Fibroblast of the aortic adventitia (primary cell): ENCODE measurements at places on chromosomes 3 and 15.

DNA sequence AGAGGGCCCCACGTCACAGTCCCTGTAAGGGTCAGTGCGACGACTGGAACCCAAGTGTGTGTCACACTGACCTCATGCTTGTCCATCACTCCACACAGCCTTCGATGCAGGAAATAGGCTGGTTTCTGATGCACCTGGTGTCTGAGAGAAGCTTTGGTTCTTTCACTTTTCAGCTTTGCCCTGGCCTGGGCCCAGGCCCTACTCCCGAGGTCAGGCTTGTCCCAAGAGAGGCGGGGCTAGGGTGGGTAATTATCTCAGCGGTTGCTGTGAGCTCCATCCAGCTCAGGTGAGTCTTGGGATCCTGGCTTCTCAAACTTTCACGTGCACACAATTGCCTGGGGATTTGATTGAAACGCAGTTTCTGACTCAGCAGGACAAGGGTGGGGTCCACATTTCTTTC is 19.6 kb upstream of the CHRNB4 start:
- no peak for DNase-seq

GRCh38 chr3:190728574-190729246 is 133.8 kb downstream of the GMNC start:
- no peak for DNase-seq

GRCh38 chr3:23232016-23232415 is 28.9 kb downstream of the UBE2E2 start:
- DNase-seq: peak; percentile 60

DNA sequence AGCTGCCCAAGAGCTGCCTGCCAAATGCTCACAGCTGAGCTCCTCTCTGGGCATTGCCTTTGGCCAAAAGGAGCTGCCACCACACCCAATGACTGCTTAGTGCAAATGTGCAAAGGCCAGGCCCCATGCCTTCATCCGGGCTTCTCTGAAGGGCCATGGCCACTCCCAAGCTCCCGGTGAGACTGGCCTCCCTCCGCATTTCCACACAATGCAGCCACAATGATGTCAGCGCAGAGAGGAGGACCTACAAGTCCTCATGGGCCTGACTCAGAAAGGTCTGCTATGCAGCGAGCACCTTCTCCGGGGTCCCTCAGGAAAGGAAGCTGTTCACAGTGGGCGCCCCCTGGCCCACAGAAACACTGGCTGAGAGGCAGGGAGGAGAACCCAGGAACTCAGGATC is 12.7 kb downstream of the OXTR start:
- DNase-seq: no peak

DNA sequence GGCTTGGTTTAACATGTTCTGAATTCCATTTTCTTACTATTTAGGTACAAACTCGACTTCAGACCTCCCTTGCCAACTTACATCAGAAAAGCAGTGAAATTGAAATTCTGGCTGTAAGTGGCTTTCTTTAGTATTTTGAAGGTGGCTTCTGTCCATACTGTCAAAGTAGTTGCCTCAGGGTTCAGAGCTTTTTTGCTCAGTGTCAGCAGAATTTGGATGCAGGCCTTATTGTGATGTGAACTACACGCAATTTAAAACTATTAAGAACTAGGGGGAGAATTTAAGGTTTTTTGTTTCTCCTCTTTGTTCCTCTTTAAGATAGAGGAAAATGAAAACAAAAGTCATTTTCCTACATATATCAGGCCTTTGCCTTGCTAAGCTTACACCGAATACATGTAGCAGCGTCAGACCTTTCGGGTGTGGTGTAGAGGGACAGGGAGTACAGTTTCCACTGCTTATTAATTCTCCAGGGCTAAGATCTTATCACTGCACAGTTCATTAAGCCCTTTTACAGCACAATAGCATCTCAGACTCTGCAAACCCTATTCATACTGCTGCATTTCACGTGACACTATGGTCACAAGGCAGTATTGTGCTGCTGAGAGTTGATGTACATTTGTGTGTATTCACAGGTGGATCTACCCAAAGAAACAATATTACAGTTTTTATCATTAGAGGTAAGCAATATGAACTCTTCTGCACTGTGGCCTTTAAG is 6.7 kb downstream of the SRP14 start:
- DNase-seq: no peak

GRCh38 chr3:58526515-58526957 is 10.5 kb downstream of the ACOX2 start:
- DNase-seq: peak; percentile 91

- DNase-seq: no peak
Measured at GRCh38 chr3:110139048-110139447, 801.7 kb upstream of the DPPA4 start.

DNA sequence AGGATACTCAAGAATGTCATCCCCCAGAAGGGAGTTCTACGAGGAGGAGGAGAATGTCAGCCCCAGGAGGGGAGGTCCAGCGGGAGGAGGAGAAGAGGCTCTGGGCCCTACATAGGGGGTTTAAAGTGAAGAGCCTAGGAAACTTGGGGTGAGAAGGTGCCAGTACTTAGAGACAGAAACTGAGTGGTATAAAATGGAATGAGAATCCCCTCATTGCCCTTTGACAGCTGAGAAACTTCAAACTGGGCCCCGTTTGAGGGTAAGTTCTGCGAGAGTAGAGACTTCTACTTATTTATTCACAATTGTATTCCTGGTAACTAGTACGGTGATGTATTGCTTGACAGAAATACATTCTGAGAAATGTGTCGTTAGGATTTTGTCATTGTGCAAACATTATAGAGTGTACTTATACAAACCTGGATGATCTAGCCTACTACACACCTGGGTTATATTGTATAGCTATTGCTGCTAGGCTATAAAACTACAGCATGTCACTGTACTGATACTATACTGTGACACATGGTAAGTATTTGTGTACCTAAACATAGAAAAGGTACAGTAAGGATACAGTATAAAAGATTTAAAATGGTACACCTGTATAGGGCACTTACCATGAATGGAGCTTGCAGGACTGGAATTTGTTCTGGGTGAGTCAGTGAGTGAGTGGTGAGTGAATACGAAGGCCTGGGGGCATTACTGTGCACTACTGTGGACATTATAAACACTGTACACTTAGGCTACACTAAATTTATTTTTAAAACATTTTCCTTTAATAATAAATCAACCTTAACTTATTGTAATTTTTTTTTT is 62.0 kb downstream of the TSC22D2 start:
- DNase-seq: no peak

DNA sequence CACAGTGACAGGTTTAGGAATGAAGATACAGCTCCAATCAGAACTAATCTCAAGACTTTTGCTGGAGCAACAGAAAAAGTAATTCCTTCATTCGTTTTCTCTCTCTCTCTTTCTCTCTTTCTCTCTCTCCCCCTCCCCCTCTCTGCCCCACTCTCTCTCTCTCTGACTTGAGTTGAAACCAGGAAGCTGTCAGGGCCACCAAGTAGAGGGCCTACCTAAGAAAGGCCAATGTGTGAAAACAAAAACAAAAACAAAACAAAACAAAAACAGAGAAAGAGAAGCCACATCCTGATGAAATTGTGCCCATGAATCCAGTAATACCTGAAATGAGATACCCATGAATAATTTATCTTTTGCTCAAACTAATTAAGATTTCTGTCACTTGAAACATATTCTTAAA is 72.9 kb downstream of the ATP8B4 start:
- DNase-seq: no peak

- no peak for DNase-seq
Measured at GRCh38 chr15:36090286-36090946, 489.0 kb upstream of the CDIN1 start.

- DNase-seq: no peak
Measured at GRCh38 chr3:17742880-17743657, 638 bp upstream of the TBC1D5 start.

- no peak for DNase-seq
Measured at GRCh38 chr3:173402656-173403055, 5.1 kb downstream of the NLGN1 start.

DNA sequence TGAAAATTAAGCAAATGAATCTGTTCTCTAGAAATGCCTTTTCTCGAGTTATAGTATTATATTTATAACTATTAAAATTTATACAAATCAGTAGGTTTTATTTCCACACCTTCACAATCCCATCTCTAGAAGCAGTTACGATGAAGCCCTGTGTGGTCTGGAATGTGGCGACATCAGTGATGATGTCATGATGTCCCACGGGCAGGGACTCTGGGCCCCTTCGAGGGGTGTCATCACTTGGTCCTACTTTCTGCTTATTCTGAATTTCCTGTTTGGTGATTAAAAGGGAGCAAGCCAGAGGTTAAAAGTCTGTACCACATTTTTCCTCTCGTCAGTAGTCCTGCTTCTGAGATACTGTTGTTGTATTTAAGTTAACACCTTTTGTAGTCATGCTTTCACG is 67.4 kb downstream of the PIK3R4 start:
- no peak for DNase-seq

- DNase-seq: no peak
Measured at GRCh38 chr15:69138963-69139362, 21.5 kb upstream of the GLCE start.

DNA sequence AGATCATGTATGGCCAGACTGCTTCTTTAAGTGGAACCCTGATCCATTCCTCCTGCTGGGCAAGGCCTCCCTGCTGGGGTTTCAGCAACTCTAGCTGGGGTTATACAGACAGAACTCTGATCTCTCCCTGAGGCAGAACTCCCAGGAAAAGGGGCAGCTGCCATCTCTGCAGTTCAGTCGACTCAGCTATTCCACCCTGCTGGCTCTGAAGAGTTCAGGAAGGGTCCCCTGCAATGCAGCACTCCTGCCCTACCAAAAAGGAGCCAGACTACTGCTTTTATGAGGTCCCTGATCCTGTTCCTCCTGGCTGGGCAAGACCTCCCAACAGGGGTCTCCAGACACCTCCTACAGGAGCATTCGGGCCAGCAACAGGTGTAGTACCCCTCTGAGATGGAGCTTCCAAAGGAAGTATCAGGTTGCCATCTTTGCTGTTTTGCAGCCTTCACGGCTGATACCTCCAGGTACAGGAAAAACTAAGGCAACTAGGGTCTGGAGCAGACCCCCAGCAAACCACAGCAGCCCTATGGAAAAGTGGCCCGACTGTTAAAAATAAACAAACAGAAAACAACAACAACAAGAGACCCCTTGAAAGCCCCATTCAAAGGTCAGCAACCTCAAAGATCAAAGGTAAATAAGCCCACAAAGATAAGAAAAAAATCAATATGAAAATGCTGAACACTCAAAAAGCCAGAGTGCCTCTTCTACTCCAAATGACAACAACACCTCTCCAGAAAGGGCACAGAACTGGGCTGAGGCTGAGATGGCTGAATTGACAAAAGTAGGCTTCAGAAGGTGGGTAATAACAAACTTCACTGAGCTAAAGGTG is 14.2 kb upstream of the CP start:
- no peak for DNase-seq

GRCh38 chr3:5201536-5201935 is 14.0 kb downstream of the EDEM1 start:
- no peak for DNase-seq

- DNase-seq: no peak
Measured at GRCh38 chr3:114080201-114080600, 23.7 kb downstream of the QTRT2 start.

DNA sequence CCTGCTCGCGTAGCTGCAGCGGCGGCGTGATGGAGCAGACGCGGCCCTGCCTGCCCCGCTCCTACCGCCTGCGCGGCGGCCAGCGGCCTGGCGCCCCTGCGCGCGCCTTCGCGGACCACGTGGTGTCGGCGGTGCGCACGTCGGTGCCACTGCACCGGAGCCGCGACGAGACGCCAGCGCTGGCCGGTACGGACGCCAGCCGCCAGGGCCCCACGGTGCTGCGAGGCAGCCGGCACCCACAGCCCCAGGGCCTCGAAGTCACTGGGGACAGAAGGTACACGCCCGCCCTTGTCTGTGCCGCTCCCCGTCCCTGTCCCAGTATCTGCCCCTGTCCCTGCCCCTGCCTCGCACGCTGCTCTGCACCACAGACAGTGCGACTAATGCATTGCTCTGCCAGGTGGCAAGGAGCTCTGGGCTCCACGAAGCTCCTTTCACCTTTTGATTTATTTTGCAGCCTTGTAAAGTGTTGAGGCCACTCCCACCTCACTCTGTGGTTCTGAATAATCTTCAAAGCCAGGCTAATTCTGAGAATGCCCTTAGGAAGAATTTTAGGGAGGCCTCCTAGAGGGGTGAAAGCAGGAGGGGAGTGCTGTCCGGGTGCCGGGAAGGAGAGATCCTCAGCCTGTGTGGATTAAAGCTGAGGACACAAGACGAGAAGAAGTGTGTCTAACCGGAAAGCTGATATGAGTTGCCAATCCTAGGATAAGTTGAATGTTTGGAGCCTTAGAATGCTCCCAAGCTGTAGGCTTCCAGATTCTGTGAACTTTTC is 100.0 kb downstream of the THSD4 start:
- no peak for DNase-seq

- no peak for DNase-seq
Measured at GRCh38 chr3:159902546-159903314, 85.9 kb upstream of the IL12A start.

DNA sequence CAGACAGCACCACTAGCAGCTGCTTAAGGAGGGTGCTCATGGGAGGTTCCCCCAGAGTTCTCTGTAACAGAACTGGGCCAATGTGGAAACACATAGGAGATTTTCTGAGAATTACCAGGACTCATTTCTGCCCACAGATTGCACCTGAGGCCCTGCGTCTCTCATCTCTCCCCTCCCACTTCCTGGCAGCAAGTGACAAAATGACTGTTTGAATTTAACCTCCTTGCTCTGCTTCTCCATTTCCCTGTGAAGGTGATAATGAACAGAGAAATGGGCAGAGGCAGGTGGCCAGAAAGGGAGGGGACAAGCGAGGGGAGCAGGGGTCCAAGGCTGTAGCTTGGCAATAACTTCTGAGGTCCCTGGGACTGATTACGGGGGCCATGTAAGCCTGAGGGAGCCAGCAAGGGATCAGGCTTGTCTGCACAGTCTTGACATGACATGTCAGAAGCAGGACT is 8.0 kb downstream of the EPHB1 start:
- no peak for DNase-seq

- peak; percentile 98 for DNase-seq
Measured at GRCh38 chr3:13543253-13543652, 5.7 kb upstream of the FBLN2 start.

DNA sequence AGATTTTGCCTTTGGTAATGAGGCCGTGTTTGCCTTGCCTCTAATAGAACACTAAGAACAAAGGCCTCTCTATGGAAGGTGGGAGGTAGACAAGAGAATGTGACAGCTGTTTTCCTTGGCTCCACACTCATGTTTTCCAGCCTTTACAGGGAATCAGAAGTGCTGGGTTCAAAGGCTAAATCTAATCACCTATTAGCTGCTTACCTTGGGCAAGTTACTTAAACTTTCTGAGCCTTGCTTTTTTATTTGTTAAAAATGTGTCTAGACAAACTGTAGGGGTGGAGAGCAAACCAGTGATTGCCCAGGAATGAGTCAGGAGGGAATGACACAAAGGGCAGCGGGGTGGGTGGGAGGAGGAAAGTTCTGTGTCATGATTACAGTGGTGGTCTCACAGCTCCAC is 179.0 kb downstream of the P3H2 start:
- DNase-seq: peak; percentile 53

- no peak for DNase-seq
Measured at GRCh38 chr3:177466074-177466473, 268.8 kb upstream of the TBL1XR1 start.

DNA sequence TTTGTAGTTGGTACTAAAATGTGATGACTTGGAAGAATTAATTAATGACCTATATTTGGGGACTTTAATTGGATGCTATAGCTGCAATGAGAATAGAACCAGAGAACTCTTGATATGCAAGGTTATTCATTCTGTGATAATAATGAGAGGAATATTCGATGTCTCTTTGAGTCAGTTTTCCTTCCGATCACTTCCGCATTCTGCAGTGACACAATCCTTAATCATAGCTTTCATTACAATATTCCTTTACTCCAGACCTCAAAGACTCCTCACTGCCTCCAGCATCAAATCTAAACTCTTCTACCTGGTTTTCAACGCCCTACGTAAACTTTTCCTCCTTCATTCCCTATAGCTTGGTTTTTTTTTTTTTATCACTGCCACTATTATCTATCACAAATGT is 21.6 kb downstream of the B3GNT5 start:
- no peak for DNase-seq
